Ovary (tissue), 10 donors: ENCODE measurements at places on chromosomes 7 and 10.
A peak's percentile ranks its signal among the peaks of the same experiment; 100 is the strongest.

DNA sequence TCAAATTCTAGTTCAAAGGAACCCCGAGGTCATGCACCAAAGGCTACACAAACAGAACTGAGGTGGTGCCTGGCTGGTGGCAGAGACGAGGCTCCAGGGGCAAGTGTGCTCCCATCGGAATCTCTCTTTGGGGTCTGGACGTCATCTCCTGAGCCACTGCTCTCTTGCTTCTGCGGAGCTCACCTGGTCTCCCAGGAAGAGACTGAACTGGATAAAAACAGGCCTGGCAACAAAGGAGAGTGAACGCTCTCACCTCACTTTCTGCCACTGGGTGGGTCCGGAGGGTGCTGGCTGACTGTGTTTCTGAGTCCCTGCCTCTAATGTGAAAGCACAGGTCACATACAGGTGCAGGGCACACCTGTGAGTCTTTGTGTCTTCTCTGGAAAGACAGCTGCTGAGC is 22.4 kb downstream of the VIPR2 start:
- no peak for DNase-seq
- no peaks in the 10 kb centered on the region for H3K4me1 ChIP-seq
- H3K27me3 ChIP-seq = no peaks in the 10 kb centered on the region
- H3K27ac ChIP-seq = no peak overlapping the region

DNA sequence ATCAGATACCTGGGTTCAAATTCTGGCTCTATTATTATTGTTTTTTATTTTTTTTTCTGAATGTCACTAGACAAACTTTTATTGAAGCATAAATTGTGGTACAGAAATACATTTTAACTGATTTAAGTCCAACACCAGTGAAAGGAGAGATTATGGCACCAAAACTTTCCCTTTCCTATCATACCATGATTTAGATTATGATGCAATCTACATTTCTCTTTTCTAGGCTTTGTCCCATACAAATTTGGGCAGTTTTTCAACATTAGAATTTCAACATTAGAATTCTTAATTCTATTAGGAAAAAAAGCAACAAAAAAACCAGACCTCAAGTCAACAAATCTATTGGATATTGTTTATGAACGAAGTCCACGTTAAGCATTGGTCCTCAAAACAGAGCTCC is 11.0 kb downstream of the AS3MT start:
- H3K4me1 ChIP-seq = no peaks in the 10 kb centered on the region
- DNase-seq = no peak
- H3K36me3 ChIP-seq = no peaks in the 10 kb centered on the region
- H3K27ac ChIP-seq = no peak overlapping the region
- no peaks in the 10 kb centered on the region for H3K27me3 ChIP-seq

GRCh38 chr7:101381549-101382111 is 19.0 kb downstream of the COL26A1 start:
- DNase-seq = no peak
- H3K4me3 ChIP-seq = no peak overlapping the region
- H3K27ac ChIP-seq = no peak overlapping the region
- H3K27me3 ChIP-seq = no peaks in the 10 kb centered on the region
- no peaks in the 10 kb centered on the region for H3K4me1 ChIP-seq

DNA sequence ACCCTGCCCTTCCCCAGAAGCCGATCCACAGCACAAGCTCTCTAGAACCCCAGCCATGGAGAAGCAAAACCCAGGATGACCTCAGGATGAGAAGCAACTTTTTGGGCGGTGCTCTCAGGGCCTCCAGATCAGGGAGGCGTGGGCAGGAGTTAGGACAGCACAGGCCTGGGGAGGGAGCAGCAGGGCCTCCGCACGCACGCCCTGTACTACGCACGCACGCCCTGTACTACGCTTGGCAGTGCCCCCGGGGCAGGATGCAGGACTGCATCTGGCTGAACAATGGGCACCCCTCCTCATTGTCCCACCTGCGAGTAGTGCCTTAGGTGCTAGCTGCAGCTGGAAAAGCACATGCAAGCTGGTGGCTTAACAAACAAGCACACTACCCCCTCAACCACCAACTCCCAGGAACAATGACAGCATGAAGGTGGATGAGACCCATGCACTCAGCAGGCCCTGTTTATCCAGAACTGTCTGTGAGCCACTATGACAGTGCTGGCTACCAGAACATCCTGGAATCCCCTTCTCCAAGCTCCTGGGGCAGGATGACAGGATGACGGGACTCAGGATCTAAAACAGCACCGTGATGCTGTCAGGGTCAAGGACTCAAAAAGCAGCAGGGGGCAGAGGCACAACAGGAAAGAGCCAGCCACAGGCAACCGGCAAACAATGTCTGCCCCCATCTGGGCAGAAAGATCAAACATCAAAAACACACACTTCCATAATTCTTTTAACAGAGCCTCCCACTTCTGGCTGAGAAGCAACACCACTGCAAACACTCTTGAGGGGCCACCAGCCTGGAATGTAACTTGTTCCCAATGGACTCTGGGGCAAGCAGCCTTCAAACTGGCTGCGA is 11.8 kb downstream of the PODXL start:
- no peaks in the 10 kb centered on the region for H3K36me3 ChIP-seq
- no peak overlapping the region for H3K4me3 ChIP-seq
- H3K4me1 ChIP-seq = peaks cover 12% of the 10 kb centered on the region
- H3K27me3 ChIP-seq = no peaks in the 10 kb centered on the region

DNA sequence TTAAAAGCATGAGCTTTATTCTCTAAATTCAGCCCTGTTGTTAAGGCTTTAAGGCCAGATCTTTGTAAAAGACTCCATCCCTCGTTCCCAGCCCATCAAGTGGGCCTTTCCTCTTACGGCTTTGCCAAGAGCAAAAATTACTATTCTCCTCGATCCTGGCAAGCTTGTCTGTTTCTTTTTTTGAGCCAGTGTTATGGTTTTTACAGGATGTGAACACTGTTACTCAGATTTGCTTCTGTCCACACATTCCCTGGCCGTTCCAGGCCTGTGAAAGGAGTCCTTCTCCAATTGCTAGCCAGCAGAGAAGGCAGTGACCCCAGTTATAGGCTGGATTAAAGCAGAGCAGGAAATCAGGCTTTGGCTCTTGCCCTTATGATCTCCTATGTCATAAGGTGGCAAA is 47.0 kb upstream of the EPC1 start:
- H3K36me3 ChIP-seq = no peaks in the 10 kb centered on the region
- no peak for DNase-seq
- no peaks in the 10 kb centered on the region for H3K4me1 ChIP-seq

GRCh38 chr7:52320610-52321009 is 714.8 kb upstream of the POM121L12 start:
- H3K4me3 ChIP-seq = no peak overlapping the region
- no peak for DNase-seq
- H3K4me1 ChIP-seq = no peaks in the 10 kb centered on the region
- H3K27me3 ChIP-seq = no peaks in the 10 kb centered on the region

- no peaks in the 10 kb centered on the region for H3K27me3 ChIP-seq
- peaks cover 10% of the 10 kb centered on the region for H3K4me1 ChIP-seq
- no peaks in the 10 kb centered on the region for H3K36me3 ChIP-seq
- DNase-seq = no peak
Observed at GRCh38 chr10:34434119-34434594, 380.9 kb downstream of the PARD3 start.

DNA sequence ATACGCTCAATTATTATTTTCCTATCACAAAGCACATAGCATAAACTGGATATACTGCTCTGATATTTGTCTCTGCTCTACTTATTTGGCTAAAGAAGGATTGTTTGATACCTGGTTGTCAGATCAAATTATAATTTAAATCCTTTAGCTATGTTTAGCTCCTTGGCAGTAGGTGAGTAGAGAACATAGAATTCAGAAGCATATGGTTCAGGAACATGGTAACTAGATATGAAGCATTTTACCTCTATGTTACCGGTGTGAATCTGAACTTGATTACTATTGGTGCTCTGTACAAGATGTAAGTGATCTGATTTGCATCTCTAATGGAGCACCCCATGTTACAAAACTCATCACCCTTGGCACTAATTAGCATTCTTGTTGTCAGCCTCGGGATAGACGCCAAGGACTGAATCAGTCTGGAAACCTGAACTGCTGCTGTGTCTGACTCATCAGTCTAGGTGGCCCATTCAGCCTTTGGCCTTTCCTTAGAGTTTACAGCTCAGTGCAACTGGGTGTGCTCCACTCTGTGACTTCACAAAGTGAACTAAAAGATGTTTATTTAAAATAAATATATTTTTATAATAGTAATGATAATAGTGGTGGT is 12.3 kb upstream of the MYPN start:
- no peaks in the 10 kb centered on the region for H3K27me3 ChIP-seq
- peak; percentile 27 for DNase-seq
- H3K4me3 ChIP-seq = no peak overlapping the region
- no peaks in the 10 kb centered on the region for H3K4me1 ChIP-seq
- H3K36me3 ChIP-seq = no peaks in the 10 kb centered on the region

DNA sequence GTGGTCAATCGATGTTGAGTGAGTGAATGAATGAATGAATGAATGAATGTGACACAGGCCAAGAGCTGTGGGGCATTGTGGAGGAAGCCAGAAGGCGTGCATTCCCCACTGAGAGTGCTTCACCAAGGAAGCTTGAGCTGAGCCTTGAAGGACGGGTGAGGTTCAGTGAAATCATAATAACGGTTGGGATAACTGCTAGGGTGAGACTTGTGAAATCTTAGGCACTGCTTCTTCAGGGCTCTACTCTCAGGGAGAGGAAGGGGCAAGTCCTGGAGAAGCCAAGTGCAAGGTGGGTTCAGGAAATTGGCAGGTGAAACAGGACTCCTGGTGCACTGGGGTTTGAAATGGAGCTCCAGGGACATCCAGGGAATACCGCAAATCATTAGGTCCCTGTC is 23.7 kb upstream of the PRKAG2 start:
- no peaks in the 10 kb centered on the region for H3K4me1 ChIP-seq
- no peaks in the 10 kb centered on the region for H3K27me3 ChIP-seq
- H3K36me3 ChIP-seq = no peaks in the 10 kb centered on the region
- H3K27ac ChIP-seq = no peak overlapping the region
- H3K4me3 ChIP-seq = no peak overlapping the region

GRCh38 chr7:25669961-25670841 is 441.9 kb upstream of the NPVF start:
- H3K4me3 ChIP-seq = no peak overlapping the region
- H3K36me3 ChIP-seq = no peaks in the 10 kb centered on the region
- H3K27me3 ChIP-seq = no peaks in the 10 kb centered on the region
- H3K4me1 ChIP-seq = peaks cover 11% of the 10 kb centered on the region
- no peak for DNase-seq
- H3K27ac ChIP-seq = no peak overlapping the region

DNA sequence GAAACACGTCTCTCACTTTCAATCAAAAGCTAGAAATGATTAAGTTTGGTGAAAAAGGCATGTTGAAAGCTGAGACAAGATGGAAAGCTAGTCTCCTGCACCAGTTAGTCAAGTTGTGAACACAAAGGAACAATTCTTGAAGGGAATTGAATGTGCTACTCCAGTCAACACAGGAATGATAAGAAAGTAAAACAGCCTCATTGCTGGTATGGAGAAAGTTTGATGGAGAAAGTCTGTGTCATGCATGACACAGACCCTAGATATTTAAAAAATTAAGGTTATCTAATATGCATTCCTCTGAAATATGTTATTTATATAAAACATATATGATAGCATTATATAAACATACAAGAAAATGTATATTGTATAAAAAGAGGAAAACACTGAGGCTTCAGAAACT is 699.4 kb upstream of the FZD8 start:
- H3K4me3 ChIP-seq = no peak overlapping the region
- H3K4me1 ChIP-seq = no peaks in the 10 kb centered on the region
- no peak for DNase-seq
- no peaks in the 10 kb centered on the region for H3K27me3 ChIP-seq
- H3K36me3 ChIP-seq = no peaks in the 10 kb centered on the region

DNA sequence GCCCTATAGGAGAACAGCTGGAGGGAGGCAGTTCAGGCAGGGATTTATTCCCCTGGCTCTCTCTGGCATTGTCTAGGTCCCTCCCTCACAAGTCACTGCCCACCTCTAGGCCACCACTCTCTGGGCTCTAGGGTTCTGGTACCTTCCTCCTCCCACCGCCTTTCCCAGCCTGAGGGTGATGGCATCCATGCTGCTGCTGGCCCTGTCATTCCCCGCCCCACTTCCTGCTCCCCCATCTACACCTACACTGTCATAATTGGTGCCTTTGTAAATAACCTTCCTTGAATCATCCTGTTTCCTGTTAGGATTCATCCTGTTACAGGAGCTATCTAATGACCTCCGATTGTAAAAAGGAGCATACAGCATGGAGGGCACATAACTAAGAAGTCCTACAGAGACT is 303.3 kb upstream of the COBL start:
- peaks cover 1% of the 10 kb centered on the region for H3K4me1 ChIP-seq
- no peak overlapping the region for H3K4me3 ChIP-seq
- DNase-seq = no peak
- no peaks in the 10 kb centered on the region for H3K36me3 ChIP-seq

- no peaks in the 10 kb centered on the region for H3K27me3 ChIP-seq
- H3K27ac ChIP-seq = no peak overlapping the region
- no peak overlapping the region for H3K4me3 ChIP-seq
- no peaks in the 10 kb centered on the region for H3K4me1 ChIP-seq
Observed at GRCh38 chr7:121797657-121798452, 75.1 kb upstream of the PTPRZ1 start.

- no peaks in the 10 kb centered on the region for H3K27me3 ChIP-seq
- H3K4me3 ChIP-seq = no peak overlapping the region
- DNase-seq = no peak
- H3K4me1 ChIP-seq = no peaks in the 10 kb centered on the region
- no peaks in the 10 kb centered on the region for H3K36me3 ChIP-seq
Observed at GRCh38 chr7:38142736-38143135, 35.3 kb upstream of the STARD3NL start.

- no peak overlapping the region for H3K27ac ChIP-seq
- H3K27me3 ChIP-seq = no peaks in the 10 kb centered on the region
- H3K4me1 ChIP-seq = no peaks in the 10 kb centered on the region
Observed at GRCh38 chr10:74419491-74419951, 268.5 kb downstream of the ADK start.

DNA sequence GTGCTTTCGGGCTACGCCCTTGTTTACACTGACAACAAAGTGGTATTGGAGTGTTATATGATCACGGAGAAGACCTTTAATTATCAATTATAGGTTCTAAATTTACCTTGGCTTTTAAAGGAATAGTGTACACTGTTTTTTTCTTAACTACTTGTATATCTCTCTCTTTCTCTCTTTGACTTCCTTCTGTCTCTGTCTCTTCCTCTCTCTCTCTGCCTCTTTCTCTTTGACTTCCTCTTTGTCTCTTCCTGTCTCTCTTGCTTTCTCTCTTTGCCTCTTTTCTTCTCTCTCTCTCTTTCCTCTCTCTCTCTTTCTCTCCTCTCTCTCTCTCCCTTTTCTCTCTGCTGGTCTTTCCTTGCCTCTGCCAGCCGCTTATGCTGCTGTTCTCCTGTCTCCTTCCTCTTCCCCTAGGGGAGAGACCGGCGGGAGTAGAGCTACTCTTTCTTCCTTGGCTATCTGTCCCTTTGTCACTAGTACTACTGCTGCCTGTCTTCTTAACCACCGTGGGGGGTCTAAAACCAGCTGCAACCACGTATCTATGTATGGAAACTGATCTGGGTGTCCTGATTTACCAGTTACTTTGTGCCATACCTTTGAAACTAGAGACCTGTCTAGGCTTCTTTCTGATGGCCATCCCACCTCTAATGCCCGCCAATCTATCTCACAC is 36.9 kb upstream of the GSDME start:
- no peak for DNase-seq
- H3K36me3 ChIP-seq = no peaks in the 10 kb centered on the region
- H3K4me1 ChIP-seq = no peaks in the 10 kb centered on the region
- H3K27ac ChIP-seq = no peak overlapping the region

GRCh38 chr7:15863951-15864625 is 177.6 kb upstream of the MEOX2 start:
- H3K36me3 ChIP-seq = no peaks in the 10 kb centered on the region
- H3K27ac ChIP-seq = no peak overlapping the region
- no peak overlapping the region for H3K4me3 ChIP-seq
- DNase-seq = no peak
